Substantia nigra (tissue), 51 donors: ENCODE measurements at places on chromosomes 4 and X.

DNA sequence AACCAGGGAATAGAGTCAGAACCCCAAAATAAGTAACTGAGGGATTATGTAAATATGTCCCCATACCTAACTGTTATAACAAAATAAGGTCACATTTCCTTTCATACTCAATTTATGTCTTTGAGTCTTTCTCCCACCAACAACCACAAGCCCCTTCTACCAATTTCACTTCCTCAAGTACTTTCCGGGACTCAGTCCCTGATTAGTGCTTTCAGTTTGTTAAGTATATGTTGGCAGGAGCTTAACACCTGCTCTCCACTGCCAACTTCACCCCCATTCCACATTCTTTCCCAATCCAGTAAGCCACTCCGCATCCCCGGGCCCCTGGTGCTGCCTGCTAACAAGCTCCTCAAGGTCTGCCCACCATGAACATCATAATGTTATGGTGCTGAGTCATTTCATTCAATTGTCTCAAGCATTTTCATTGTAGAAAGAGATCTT lies 71.3 kb upstream of the SPRY1 start:
- no peak for DNase-seq

DNA sequence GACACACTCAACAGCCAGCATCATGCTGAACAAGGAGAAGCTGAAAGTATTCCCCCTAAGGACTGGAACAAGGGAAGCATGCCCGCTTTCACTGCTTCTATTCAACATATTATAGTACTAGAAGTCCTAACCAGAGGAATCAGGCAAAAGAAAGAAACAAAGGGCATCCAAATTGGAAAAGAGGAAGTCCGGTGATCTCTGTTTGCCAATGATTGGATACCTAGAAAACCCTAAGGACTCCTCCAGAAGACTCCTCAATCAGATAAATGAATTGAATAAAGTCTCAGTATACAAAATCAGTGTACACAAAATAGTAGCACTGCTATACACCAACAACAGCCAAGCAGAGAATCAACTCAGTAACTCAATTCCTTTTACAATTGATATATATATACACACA lies 44.8 kb downstream of the ARFIP1 start:
- no peak for DNase-seq

DNA sequence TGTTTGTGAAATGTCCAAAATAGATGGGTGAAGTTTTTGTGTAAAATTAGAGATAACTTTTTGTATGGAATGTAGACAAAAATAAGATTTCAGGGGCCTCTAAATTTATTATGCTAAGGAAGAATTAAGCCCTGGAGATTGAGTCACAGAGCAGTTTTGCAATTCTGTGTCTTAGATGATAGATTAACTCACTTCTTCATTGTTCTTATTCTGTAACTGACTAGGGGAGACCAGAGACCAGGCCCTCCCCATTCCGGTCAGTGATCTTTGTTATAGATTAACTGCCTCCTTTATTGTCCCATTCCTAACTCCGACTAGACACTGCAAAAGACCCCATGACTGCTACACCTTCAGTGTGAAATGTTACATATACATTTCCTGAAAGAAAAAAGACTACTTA lies 238.4 kb upstream of the TAPT1 start:
- no peak for DNase-seq

GRCh38 chrX:149567621-149568417 lies 18.1 kb upstream of the HSFX3 start:
- no peak for DNase-seq

GRCh38 chr4:172404676-172405075 lies 591.5 kb downstream of the GALNTL6 start:
- DNase-seq = no peak

DNA sequence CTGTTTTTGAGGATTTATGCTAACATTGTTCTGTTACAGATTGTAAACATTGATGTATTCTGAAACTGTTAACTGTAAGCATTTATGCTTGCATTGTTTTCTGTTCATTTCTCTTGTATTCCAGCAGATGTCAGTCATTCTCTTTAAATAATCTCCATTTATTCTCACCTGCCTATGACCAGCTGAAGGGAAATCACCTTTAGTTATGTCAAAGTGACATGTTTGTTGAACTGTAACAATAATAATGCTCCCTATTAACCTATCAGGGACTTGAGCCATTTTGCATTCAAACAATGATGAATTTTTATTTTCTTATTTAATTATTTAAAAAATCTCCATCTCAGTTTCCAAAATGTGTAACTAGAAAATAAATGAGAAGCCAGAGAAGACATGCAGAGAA lies 58.0 kb downstream of the SPCS3 start:
- no peak for DNase-seq

DNA sequence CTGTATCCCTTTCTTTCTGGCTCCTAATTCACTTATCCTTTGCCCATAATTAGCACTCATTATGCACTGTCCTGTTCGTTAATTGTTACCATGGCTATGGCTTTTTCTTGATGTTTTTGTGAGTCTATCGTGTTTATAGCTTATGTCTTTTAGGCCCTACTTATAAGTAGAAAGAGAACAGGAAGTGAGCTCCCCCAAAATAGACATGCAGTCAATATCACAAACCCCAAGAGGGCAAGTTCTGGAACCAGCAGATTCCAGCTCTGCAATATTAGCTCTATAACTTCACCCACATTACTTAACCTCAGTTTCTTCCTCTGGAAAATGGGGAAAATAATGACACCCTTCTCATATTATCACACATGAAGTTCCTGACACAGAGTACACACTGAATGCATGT lies 7.4 kb upstream of the HS3ST1 start:
- no peak for DNase-seq

- no peak for DNase-seq
These were observed 1.9 kb downstream of the SMAD1 start for GRCh38 chr4:145483514-145483913.

DNA sequence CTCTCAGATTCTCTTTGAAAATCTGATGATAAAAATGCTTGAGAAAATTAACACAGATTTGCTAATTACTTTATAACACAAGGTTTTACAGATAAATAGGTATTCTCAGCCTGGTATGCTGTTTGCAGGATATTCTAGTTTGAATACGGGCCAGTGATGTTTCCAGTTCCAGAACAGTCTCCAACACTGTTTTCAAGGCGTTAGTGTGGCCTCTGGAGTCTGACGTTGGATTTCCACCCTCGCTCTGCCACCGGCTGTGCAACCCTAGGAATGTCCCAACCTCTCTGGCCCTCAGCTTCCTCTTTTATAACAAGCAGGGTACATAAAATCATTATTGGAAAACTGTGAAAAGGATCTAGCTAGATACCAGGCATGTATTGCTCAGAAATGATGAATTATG lies 23.8 kb upstream of the CYP4V2 start:
- DNase-seq = no peak

DNA sequence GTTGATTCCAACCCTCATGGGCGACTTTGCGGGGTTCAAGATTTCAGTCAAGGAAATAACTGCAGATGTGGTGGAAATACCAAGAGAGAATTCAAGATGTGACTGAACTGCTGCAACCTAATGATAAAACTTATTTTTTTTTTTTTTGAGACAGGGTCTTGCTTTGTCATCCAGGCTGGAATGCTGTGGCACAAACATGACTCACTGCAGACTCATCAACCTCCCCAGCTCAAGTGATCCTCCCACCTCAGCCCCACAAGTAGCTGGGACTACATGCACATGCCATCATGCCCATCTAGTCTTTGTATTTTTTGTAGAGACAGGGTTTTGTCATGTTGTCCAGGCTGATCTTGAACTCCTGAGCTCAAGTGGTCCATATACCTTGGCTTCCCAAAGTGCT lies 19.5 kb upstream of the WDFY3 start:
- DNase-seq = no peak
